Activated CD8-positive, alpha-beta memory T cell treated with anti-CD3 and anti-CD28 coated beads for 48 hours (primary cell): ENCODE measurements at places on chromosomes 12 and 14.

- DNase-seq = no peak
These were observed 137.0 kb downstream of the MED13L start for GRCh38 chr12:116140529-116140928.

GRCh38 chr12:51524386-51524901 lies 66.6 kb upstream of the SCN8A start:
- DNase-seq = no peak

DNA sequence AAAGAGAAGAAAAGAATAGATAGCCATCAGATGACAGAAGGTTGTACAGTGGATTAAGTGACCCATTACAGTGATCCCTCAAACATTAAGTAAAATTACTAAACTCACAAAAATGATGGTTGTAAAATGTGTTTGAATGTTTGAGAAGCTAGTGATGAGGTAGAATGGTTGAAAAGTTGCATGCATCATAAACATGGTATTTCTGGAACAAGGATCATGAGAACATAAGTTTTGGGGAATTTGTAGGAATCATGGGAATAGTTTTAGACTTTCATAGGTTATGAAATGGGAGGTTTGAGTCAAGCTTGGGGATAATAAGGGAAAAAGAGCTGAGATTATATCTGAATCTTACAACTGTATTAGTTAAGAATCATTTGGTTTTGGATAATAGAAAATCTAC lies 34.1 kb upstream of the NEDD1 start:
- DNase-seq = no peak

DNA sequence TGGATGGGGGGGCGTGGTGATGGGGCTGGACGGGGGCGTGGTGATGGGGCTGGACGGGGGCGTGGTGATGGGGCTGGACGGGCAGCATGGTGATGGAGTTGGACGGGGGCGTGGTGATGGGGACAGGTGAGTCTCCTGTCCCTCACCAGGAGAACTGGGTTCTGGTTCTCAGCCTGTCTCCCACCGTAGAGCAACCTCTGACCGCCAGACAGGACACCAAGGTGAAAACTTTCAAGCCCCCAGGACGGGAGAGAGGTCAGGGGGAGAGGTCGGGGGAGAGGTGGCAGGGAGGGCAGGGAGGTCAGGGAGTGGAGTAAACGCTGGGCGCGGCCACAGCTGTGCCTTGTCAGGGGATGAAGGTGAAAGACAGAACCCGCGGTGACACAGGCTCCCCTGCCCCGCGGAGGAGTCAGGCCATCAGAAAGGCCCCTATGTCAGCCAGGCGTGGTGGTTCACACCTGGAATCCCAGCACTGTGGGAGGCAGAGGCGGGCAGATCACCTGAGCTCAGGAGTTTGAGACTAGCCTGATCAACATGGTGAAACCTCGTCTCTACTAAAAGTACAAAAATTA lies 84.6 kb downstream of the GALNT9 start:
- DNase-seq = no peak

DNA sequence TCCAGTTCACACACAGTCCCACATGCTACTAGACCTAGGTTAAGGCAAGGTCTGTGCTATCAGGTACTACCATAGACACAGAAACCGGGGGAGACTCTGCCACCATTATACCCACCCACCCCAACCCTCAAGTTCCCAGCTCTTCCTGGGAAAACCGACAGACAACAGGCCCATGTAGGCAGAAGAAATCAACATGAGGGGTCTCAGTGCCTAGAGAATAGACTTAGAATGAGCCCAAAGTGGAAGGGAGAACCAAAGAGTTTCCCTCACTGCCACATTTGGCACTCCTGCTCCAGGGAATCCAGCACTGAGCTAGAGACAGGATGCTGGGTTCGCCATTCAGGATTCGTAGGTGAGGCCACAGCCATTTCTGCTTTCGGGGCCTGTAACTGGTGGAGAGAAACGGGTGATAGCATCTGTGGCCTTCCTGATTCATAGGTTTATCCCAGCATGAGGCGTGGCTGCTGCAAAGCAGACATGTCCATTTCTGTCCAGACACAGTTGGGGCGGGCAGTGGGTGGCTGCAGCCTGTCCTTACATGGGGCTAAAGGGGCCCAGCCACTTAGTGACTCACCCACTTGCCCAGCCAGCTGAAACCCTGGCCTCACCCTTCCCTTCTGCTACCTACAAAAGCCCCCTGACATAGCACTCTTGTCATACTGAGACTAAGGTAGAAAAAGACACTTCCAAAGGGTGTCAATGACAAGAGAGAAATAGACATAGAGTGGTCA lies 69.4 kb downstream of the IRF2BPL start:
- DNase-seq = no peak

DNA sequence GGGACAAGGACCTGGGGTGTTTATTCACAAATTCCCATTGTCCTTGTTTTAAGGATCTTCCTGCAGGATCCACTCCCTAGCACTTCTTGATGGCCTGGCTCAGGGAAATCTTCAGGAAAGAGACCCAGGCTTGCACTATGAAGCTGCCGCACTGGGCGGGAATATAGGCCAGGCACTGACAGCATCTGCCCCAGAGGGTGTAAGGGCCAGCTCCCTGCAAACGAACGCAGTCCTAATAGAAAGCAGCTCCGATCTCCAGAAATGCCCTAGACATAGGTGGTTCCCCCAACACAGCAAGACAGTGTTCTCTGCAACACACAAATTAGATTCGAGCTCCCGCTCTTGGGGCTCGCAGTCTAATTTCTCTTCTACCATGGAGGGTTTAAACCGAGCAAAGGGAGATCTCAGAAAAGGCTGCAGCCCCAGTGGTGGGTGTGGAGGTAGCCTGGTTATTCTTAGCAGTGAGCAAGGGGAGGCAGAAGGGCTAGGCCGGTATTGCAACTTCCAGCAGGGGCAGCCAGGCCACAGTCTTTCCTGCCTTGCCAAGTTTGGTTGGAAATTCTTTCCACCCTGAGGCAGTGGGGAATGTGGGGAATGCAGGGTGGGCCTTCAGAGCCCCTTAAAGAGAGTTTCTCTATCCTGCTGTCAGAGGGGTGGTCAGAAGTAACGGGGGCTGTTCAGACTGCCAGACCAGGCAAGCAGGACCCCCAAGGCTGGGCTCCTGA lies 16.1 kb upstream of the WSCD2 start:
- DNase-seq = no peak

DNA sequence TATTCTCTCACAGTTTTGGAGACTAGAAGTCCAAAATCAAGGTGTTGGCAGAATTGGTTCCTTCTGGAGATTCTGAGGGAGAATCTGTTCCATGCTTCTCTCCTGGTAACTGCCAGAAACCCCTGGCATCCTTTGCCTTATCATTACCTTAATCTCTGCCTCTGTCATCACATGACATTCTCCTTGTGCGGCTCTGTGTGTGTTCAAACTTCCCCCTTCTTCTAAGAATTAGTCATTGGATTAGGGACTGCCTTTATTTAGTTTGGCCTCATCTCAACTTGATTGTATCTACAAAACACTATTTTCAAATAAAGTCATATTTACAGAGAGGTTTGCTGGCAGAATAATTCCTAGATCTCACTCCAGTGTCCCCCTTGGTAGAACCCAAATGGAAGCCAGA lies 68.9 kb downstream of the ZNF641 start:
- DNase-seq = no peak

DNA sequence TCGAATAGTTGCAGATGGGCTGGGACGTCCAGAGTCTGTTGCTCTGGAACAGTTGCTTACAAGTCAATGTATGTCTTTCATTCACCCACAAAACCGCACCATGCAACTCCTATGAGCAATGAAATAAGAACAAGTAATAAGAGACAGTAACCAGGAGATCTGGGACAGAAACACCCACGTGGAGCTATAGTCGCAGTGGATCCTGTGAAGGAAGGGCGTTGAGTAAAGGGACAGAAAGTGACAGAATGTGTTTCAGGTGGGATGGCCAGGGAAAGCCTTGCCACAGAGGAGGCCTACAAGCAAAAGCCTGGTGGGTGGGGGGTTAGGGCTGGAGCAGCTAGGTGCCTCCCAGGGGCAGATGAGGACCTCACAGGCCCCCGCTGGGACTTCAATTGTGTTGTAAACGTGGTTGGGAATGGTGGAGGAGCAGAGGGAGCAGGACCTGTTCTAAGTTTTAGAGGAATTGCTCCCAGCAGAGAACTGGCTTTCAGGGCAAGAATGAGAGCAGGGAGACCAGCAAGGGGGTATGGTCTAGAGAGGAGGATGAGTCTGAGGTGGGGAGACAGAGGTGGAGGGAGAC lies 86.7 kb upstream of the FZD10 start:
- no peak for DNase-seq

DNA sequence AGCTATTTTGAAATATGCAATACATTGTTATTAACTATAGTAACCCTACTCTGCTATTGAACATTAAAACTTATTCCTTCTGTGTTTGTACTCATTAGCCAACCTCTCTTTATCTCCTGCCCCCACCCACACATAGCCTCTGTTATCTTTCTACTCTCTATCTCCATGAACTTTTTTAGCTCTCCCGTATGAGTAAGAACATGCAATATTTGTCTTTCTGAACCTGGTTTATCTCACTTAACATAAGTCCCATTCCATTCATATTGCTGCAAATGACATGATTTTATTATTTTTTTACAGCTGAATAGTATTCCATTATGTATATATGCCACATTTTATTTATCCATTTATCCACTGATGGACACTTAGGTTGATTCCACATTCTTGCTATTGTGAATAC lies 79.0 kb upstream of the AMIGO2 start:
- no peak for DNase-seq

GRCh38 chr12:55666508-55666907 lies 29.8 kb downstream of the OR10P1 start:
- DNase-seq = no peak

DNA sequence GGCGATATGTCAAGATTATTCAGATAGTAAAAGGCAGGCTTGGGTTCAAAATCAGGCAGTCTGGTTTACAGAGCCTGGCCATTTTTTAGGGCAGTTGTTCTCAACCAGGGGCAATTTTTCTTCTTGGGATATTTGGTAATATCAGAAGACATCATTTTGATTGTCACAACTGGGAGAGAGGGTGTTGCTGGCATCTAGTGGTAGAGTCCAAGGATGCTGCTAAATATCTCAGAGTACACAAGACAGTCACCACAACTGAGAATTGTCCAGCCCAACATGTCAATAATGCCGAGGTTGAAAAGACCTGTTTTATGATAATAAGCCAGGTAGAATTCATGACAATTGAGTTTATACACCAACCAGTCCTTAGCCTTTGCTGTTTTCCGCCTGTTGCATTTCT lies 733.9 kb downstream of the NRXN3 start:
- no peak for DNase-seq

GRCh38 chr14:100717386-100717785 lies 9.3 kb upstream of the DLK1 start:
- DNase-seq = no peak

DNA sequence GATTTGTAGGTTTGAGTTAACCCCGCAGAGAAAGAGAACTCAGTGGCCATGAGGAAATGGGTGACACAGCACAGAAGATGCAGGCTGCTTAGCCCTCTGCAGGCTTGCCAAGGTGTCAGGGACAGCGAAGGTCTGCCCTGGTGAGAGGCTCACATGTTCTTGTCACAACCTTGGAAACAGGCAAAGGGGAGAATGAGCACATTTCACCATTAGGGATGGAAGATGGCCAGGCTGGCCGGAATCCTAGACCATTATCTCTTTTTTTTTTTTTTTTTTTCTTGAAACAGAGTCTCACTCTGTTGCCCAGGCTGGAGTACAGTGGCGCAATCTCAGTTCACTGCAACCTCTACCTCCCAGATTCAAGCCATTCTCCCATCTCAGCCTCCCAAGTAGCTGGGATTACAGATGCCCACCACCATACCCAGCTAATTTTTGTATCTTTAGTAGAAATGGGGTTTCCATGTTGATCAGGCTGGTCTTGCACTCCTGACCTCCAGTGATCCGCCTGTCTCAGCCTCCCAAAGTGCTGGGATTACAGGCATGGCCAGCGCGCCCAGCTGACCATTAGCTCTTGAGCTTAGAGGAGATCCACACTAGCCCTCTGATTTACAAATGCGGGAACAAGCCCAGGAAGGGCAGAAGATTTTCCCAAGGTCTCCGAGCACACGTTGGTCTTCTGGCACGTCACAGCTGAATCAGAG lies 34.6 kb downstream of the LTBP2 start:
- DNase-seq = no peak

DNA sequence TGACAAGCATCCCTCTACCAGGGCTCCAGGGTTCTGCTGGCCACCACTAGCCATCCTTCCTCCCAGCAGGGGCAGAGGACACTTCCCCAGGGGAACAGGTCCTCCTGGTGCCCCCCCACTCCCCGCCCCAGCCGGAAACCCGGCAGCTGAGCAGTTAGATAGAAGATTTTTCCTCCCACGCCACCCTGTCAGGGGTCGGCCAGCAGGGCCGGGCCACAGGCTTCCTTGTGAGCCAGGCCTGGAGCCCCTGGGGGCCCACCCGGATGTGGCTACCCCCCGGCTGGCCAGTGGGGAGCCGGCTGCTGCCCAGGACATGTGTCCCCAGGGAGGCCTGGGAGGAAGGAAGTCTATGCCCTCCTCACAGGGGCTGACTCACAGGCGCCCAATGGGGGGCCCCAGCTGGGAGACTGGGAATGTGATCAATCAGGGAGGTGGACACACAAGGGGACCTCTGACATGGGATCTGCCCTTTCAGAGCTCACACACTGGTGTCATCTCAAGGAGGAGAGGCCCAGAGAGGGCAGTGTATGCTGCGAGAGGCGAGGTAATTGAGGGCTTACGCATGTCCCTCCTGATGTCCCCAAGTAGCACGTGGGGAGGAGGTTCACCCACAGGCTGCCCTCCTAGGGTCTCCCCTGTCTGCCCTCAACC lies 4.2 kb downstream of the SH2B3 start:
- DNase-seq = no peak

GRCh38 chr14:73810478-73811163 lies 41.0 kb upstream of the PTGR2 start:
- DNase-seq = no peak

DNA sequence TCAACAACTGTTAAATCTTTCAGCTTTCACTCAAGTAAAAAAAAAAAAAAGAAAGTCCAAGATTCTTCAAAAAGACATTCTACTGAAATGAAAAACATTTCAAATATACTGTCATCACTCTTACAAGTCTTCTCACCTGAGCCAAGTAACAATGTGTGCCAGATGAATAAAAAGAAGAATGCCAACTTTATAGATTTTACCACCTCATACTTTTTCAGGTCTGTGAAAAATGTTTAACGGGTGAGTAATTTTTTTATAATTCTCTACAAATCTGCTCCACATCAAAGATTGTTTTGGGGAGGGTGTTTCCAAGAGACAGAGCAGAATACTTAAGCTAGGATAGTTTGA lies 181.0 kb upstream of the BMP4 start:
- DNase-seq = no peak

DNA sequence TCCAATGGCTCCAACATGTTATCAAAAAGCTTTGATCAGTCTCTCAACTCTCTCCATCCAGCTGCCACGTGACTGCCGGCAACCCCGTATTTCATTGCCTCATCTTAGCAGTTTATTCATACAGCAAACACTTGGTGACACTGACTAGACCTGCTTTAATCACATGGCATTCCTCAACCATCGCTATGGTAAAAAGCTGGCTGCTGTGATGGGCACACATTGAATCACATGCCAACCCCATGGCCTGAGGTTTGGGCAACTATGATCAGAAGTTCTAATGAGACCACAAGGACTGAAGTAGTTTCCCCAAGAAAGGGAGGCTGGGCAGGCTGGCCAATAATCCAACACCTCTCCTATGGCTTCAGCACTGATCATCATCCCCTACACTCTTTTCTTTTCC lies 40.6 kb upstream of the TAS2R42 start:
- no peak for DNase-seq
